ENCODE measurements at places on chromosomes 2 and 18. TPM values are rescaled to one million over a fixed set of nuclear protein-coding genes. Genes with fewer than 3 reads are reported as not detected.

GRCh38 chr18:12109836-12110235 lies 16.2 kb downstream of the ANKRD62 start:
- no peak for DNase-seq

NHEJ1 gene
- 13.1 TPM for total RNA-seq

EPB41L3 gene
- 79.6 TPM for total RNA-seq

DNA sequence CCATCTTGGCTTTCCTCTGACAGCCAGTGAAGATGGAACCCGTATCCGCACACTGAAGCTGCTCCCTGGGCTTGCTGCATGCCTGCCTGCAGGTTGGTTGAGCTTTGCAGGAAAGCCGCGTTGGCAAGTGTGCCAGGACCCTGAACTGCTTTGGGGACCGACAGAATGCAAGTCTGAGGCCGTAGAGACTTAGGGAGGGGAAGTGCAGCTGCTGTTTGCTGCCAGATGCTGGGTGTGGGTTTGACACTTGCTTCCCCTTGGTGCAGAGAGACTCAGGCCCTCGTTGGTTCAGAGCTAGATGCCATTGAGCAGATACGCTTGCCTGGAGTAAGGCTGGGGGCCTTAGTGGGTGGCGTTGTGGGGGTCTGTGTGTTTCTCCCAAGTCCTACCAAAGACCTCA lies 13.1 kb upstream of the PHLPP1 start:
- DNase-seq: no peak

BMP10 gene
- total RNA-seq: not detected

GRCh38 chr18:10907749-10908148 lies 241.6 kb downstream of the PIEZO2 start:
- no peak for DNase-seq

GREB1 gene
- 0.07 TPM for total RNA-seq

- DNase-seq: no peak
Observed at GRCh38 chr2:64678771-64679590, 25.3 kb upstream of the SERTAD2 start.

DNA sequence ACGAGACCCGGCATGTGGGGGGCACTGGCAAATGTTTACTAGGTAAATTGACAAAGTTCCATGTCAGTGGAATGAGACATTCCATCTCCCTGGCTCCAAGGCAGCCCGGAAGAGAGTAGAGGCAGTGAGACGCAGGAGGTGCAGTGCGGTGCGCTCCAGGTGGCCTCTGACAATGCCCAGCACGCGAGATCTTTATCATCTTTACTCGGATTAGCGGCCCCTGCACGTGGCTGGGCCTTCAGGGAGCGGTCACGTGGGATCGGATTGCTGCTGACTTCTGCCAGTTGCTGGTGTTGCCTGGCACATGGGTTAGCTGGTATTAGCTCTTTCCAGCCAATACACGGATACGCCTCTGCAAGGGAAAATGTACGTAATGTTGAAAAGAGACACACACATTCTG lies 151.2 kb upstream of the ALKAL2 start:
- DNase-seq: no peak

GRCh38 chr18:52670896-52671295 lies 330.9 kb downstream of the DCC start:
- DNase-seq: no peak

DNA sequence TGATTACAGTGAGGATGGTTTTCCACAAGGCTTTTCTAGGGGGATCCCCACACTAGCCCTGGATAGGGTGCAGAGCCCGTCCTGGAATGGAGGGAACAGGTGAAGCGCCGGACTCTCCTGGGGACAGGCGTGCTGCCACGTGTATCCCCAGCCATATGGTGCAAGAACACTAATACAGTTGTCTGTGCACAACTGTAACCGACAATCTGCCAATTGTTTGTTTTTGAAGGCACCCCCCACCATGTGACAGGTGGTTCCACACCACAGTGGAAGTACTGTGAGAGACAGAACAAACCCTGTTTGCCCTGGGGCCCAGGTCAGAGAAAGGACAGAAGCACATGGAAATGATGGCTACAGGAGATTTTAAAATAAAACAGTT lies 52.9 kb downstream of the MYCN start:
- no peak for DNase-seq

ZFP36L2 gene
- total RNA-seq: 8.2 TPM

SPIRE1 gene
- total RNA-seq: 22.8 TPM

- DNase-seq: no peak
Observed at GRCh38 chr2:70826696-70827350, 6.4 kb upstream of the CLEC4F start.

- no peak for DNase-seq
Observed at GRCh38 chr2:76314271-76315020, 603.7 kb upstream of the GCFC2 start.

DSG2 gene
- 62.1 TPM for total RNA-seq

GRCh38 chr2:37168217-37168981 lies 11.6 kb upstream of the EIF2AK2 start:
- no peak for DNase-seq

MARS2 gene
- total RNA-seq: 5.8 TPM

DNA sequence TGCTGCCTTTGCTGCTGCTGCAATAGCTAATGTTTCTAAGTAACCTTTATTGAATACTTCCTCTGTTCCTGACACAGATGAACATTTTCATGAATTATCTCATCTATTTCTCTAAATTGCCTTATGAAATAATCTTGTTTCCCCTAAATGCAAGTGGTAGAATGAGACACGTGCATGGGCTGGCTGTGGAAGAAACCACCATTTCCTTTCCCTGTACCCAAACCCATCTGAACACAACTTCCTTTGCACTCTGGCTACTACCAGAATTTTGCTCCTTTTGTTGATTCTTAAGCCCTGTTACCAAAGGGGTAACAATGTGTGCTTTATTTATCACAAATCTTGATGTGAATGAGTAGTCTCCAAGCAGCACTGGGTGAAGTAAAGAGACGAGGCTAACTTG lies 29.2 kb downstream of the AKAIN1 start:
- no peak for DNase-seq

DNA sequence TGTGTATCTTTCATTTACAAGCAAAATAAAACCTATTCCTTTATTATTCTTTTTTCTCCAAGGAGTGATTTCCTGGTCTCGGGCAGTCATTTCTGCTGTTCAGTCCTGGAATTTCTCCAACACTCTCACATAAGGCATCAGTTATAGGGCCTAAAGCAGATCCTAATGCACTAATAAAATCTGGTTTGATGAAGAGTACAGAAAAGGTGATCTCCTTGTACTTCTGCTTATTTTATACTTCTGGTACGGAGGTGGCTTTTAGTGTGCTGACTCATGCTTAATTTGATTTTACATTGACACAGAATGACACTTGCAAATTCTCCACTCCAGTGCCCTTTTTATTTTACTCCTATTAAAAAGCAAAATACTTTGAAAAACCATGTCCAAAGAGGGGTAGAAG lies 157.4 kb downstream of the DOK6 start:
- no peak for DNase-seq

NT5C1B gene
- not detected for total RNA-seq

GRCh38 chr2:128513961-128514283 lies 195.3 kb upstream of the HS6ST1 start:
- no peak for DNase-seq

ARHGAP25 gene
- total RNA-seq: not detected

KCNIP3 gene
- 10.4 TPM for total RNA-seq

DNA sequence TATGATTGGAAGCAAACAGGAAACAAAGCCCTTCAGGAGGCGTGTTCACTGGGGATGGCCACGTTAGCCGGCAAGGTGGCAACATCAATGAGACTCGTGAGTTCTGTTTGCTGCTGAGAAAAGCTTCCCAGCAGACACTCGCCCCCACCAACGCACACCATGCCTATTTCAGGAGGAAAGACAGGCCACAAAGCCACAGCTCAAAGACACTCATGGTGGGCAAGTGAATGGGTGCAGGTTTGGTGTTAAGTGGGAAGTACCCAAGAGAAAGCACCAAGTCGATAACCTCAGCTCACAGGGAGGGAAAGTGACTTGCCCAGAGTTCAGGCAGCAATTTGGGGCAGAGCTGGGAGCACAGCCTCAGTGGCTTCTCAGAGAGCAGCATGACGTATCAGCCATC lies 10.5 kb upstream of the MTERF4 start:
- DNase-seq: no peak

PAX8 gene
- total RNA-seq: 109 TPM

- no peak for DNase-seq
Observed at GRCh38 chr2:60555066-60555782, 1.8 kb upstream of the BCL11A start.

MARCHF4 gene
- 6.9 TPM for total RNA-seq

MCFD2 gene
- total RNA-seq: 72.4 TPM

DNA sequence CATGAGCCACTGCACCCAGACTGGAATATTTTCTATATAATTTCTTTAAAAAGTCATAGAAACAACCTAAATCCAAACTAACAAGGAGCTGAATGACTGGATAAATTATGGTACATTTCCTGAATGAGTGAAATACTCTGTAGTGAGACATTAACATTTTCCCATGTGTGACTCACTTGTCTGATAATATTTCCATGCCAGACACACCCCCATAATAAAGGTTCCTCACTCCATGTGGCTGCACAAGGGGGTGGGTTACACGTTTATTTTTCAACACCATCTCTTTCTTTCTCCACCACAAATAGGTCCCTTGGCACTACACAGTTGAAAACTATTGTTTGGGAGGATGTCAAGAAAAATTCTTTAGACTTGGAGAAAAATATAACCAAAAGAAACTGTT lies 266.3 kb upstream of the LYPD1 start:
- no peak for DNase-seq

DNA sequence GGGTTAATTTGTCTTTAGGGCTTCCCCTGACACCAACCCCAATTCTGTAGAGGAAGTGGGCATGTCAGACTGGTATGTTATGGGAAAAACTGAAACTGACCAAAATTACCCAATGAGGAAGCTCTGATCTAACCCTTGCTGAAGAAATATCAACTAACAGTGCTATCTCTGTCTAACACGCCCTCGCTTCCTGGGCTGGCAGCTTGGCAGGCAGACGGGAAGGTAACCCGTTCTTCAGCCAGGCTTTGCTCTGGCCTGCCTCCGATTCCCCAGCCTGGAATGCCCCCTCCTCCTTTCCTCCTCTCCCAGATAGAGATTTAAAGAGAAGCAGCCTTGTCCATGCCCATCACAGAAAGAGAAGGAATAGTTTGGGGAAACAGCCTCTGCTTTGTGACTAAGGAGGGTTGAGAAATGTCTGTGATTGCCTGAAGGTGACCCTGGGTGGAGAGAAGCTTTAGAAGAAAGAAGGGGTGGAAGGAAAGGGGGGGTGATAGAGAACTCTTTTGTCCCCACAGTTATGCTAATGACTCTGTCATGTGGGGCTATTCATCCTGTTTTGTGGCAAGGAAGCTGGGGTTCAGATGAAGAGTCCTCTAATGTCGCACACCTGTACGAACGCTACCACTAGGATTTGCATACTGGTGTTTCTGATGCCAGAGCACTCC lies 15.4 kb downstream of the HK2 start:
- DNase-seq: no peak

DNA sequence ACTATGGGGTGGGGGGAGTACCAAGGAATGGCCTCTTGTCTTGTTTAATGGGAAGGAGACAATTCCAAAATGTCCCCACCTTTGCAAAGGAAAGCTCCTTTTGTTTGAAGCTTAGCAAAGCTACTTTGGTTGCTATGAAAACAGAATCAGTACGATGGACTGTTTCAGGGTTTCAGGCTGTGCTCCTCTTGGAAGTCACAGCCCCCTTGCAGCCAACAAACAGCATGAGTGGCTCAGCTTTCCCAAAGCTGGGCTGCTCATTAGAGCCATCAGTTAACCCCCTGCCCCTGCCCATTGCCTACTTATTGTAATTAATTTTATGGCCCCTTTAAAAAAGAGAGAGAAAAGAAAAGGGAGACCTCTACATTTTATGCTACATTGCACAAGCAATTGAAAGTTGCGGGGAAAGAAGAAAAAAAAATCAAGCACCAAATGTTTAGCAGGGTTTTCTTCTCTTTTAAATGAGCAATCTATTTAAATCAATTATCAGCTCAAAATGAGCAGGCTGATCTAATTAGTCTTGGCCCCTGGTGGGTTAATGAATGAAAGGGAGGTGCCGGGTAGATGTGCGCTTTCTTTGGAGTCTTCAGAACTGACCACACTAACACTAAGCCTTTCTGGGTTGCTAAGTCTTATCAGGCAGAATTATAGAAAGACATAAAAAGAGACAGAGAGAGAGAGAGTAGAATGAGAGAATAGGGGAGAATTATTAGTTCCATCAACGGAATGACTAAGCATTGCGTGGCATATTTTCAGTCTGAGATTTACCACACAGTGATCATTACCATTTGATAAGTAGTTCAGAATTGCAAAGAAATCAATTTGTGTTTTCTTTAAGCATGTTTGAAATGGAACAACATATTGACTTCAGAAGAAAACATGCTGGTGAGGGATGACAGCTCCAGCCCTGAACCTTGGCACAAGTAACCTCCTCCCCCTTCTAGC lies 284.9 kb downstream of the INSIG2 start:
- no peak for DNase-seq

DNA sequence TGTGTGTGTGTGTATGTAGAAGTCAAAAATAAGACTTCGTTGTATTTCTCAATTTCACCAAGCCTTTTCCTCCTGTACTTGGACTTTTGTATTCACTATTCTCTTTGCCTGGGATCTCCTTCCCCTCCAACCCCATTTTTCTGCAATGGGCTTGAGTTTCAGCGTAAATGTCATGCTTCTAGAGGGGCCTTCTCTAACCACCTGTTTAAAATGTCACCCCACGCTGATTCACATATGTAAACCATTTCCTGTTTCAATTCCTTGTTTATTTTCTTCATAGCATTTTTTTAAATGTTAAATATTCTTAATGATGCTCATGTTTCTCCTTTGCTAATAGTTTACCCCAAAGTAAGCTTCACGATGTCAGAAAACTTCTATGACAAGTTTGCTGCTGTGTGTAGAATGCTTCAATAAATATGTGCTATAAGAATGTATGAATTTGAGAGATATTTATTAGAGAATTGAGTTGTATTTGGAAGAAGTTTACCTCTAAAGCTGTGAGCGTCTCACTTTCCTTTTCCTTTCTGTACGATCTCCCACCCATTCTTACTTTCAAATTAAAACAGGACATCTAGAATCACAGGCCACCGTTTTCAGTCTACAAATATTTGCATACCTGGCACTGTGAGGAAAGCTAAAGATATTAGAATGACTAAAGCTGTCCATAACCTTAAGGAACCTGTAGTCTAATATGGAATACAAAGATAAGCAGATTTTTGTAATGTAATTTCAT lies 762.4 kb downstream of the LRRTM4 start:
- DNase-seq: no peak

DNA sequence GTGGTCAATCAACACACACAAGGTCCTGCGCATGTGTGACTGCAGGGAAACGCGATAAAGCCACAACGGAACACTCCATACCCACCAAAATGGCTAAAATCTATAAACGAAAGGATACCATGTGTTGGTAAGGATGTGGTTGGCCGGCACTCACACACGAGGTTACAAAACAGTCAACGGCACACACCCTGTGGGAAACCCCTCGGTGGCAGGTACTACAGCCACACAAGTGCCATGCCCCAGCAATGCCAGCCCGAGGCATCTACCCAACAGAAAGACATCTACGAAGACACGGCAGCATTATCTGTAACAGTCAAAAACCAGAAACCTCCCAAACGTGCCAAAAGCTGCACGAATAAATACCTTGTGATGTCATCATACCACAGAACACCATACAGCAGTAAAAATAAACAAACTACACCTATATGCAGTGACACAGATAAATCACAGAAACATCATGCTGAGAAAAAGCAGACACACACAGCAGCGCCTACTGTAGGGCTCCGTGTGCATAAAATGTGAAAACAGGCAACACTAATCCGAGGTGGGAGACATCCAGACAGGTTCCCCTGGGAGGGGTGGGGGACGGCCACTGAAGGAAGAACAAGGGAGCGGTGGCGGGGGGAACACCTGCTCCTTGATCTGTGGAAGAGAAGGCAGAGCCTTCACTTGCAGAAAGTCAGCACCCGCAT lies 36.7 kb downstream of the HDAC4 start:
- DNase-seq: no peak
